ENCODE measurements at places on chromosomes 16 and 17.

DNA sequence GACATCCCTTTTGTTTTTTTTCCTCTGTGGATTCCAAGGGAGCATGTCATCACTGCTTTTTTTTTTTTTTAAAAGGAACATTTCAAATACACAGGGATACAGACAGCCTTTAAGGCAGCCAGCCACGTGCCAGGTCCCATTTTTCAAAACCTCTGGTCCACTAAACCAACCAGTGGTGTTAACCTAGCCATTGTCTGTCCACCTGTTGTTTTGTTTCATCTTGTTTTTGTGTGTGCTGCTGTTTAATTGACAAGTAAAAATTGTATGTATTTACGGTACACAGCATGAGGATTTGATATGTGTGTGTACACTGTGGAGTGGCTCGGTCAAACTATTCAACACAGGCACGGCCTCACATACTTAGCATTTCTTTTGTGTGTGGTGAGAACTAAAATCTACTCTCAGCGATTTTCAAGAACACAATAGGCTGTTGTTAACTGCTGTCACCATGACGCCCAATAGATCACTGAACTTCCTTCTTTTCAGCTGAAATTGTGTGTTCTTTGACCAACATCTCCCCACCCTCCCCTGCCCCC is 19.2 kb downstream of the TMEM114 start:
- DNase-seq = no peak

DNA sequence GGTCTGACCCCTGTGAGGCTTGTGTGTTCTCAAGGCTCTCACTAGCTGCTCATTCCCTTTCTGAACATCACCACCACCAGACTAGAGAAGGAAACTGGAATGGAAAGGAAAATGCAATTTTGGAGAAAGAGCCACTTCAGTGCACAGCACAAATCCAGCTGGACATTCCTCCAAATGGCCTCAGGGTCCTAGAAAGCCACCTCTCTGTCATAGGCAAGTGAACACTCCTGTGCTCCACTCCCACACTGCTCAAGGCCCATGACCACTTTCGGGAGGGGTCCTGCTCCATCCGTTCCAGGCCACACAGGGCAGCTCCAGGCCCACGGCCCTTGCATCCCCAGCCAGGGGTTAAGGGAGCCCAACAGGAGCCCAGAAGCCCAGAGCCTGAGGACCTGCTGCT is 2.6 kb downstream of the LRRC75A start:
- no peak for DNase-seq

- peak; percentile 49 for DNase-seq
Measured at GRCh38 chr17:7496470-7497183, 12.5 kb downstream of the POLR2A start.

GRCh38 chr16:49800441-49800840 is 55.5 kb downstream of the ZNF423 start:
- DNase-seq = no peak

GRCh38 chr17:18261146-18261515 is 669 bp downstream of the MIEF2 start:
- peak; percentile 92 for DNase-seq

DNA sequence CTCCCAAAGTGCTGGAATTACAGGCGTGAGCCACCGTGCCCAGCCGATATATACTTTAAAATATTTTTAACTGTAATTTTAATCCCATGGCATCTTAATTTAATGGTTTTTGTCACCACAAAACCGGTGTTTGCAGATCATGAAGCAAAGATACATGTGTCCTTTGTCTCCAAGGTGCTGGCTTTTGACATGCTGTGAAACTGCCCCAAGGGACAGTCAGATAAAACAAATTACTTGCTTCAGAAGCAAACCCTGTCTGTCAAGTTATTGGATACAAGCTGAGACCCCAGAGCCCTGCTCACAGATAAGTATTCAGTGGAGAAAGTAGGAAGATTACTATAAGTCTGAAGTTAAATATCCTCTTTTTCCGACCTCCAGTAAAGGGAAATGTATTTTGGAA is 39.8 kb downstream of the ARL4D start:
- DNase-seq = no peak

DNA sequence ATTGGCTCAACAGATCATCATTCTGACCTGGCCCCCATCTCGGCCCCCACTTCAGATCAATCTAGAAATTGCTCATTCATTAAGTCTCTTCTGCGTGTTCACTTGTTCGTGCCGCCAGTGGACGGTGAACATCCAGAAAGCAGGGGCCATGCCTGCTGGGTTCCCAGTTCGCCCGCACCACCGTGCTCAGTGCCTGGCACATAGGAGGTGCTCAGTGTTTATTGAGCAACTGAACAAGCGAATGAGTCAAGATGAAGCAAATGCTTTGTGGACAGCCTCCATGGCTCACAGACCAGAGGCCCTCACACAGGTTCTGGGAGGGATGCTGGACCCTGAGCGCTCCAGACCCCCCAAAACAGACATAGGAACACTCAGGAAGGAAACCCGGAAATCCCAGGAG is 13.9 kb downstream of the BEAN1 start:
- no peak for DNase-seq

DNA sequence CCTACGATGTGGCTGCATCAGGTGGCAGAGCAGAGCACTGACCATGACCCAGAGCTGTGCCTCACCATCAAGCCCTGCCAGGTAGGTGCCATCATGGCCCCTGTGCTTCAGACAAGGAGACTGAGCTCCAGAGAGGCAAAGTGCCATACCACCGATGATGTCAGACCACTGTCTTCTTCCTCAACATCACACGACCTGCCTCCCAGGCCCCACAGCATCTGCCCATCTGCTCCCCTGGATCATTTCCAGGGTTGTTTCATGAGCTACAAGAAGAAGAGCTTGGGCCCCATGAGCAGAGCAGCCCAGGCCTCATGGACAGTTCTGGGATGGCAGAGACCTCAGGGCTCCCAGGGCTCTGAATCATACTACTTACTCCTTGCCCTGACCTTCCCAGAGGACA is 9.9 kb downstream of the XYLT1 start:
- no peak for DNase-seq

GRCh38 chr16:8655184-8655717 is 19.2 kb upstream of the ABAT start:
- DNase-seq = no peak

DNA sequence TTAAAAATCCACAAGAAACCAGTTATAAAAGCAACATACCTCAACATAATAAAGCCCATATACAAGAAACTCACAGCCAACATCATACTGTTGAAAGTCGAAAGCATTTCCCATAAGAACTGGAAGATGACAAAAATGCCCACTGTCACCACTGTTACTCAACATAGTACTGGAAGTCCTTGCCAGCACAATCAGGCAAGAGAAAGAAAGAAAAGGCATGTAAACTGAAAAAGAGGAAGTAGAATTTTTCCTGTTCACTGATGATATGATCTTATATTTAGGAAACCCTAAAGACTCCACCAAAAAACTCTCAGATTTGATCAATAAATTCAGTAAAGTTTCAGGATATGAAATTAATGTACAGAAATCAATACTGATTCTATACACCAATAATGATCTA is 45.1 kb downstream of the AHSP start:
- DNase-seq = no peak

GRCh38 chr17:14197057-14197456 is 39.6 kb downstream of the CDRT15 start:
- DNase-seq = no peak

- DNase-seq = no peak
Measured at GRCh38 chr17:80526116-80526910, 18.3 kb upstream of the RPTOR start.

DNA sequence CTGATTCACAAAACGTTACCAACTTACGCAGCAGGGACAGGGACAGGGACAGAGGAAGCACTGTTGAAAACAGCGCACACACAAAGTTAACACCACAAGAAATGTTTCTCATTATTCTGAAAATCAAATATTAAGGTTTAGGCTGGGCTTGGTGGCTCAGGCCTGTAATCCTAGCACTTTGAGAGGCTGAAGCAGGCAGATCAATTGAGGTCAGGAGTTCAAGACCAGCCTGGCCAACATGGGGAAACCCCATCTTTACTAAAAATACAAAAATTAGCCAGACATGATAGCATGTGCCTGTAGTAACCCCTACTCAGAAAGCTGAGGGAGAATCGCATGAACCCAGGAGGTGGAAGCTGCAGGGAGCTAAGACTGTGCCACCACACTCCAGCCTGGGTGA is 4.2 kb downstream of the CYTH1 start:
- DNase-seq = no peak

GRCh38 chr16:89633064-89633631 is 19.7 kb downstream of the DPEP1 start:
- DNase-seq = no peak

DNA sequence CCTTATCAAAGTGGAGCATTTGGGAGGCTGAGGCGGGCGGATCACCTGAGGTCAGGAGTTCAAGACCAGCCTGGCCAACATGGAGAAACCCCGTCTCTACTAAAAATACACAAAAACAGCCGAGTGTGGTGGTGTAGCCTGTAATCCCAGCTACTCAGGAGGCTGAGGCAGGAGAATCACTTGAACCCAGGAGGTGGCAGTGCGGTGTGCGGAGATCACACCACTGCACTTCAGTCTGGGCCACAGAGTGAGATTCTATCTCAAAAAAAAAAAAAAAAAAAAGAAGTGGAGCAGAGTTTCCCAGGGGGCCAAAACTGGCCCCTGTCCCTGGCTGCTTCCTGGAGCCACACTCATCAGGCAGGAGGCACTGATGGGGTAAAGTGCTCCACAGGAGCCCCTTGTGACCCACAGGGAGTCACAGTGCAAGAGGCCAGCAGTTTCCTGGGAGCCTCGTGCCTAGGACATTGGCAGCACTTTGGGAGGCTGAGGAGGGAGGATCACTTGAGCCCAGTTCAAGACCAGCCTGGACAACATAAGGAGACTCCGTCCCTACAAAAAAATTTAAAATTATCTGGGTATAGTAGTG is 44.4 kb downstream of the RTN4RL1 start:
- no peak for DNase-seq

GRCh38 chr17:60738287-60738686 is 60.6 kb downstream of the BCAS3 start:
- DNase-seq = no peak

GRCh38 chr16:48217708-48218107 is 26.4 kb upstream of the LONP2 start:
- no peak for DNase-seq

GRCh38 chr17:28777178-28777577 is 33.4 kb downstream of the TRAF4 start:
- no peak for DNase-seq

DNA sequence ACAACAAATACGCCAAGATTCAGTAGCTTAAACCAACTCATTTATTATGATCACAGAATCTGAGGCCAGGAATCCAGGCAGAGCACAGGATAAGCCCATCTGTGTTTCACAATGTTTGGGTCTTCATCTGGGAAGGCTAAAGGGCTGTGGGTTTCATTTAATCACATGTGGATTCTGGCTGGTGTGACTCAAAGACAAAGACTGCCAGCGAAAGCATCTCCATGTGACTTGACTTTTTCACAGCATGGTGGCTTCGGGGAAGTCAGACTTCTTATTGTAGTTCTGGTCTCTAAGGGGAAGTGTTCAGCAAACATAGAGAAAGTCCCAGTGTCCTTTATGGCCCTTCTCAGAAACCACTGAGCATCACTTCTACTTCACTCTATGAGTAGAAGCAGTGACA is 1014.4 kb upstream of the GOT2 start:
- no peak for DNase-seq

GRCh38 chr16:77850636-77851333 is 62.4 kb downstream of the VAT1L start:
- no peak for DNase-seq

- DNase-seq = no peak
Measured at GRCh38 chr17:35906191-35906925, 24.2 kb downstream of the RDM1 start.

GRCh38 chr17:44360144-44360533 is 3.5 kb downstream of the FAM171A2 start:
- DNase-seq = no peak

DNA sequence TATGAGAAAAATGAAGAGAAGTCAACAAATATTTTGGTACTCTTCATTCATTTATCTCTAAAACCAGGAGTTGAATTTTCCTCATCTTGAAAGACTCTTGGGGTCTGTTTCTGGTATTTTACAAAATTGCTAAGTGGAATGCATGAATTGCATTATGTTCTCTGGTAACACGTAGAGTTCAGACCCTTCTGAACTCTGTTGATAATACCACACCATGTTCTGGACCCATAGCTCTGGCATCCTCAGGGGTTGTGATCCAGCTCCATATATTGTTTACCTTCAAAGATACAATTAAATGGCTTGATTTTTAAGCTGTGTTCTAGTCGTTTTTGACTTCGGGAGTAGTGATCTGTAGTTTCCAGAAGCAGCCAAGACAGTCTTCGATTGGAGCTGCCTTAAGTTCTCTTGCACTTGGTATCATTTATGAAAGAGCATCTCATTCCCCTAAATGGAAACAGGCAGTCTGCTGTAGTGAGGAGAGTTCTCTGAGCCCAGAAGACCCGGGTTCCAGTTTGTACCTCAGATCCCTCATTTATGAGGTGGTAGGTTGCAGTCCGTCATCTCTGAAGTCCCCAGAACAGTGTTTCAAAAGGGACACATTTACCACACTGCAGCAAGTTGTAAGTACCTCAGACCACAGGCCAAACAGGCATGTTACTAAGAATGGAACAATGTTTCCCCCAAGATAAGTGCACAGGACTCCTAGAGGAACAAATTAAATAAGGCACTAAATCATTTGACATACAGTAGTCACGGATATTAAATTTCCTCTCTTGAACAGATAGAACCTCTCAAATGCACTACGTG is 9.6 kb downstream of the PSMD7 start:
- DNase-seq = no peak

GRCh38 chr17:10224582-10225195 is 26.3 kb upstream of the GAS7 start:
- DNase-seq = no peak

- no peak for DNase-seq
Measured at GRCh38 chr16:71585318-71585703, 8.4 kb upstream of the TAT start.

- no peak for DNase-seq
Measured at GRCh38 chr17:73559532-73559931, 84.7 kb downstream of the SDK2 start.

- no peak for DNase-seq
Measured at GRCh38 chr16:3009568-3010390, 2.9 kb upstream of the CLDN9 start.

DNA sequence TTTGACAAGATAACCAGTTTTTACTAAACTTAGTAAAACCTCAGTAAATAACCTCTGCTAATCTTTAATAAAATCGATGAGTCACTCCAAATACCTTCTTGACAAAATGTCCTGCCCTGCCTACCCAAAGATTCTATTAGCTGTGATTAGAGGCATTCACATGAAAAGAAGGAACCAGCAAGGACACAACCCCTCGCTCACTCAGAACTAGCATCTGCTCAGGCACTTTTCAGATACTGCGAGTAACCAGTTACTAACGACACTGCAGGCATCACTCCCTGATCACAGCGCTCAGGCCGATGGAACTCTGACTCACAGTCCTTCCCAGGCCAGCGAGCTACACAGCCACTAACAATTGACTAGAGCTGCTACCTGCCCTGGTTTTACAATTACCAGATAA is 24.3 kb downstream of the PELP1 start:
- no peak for DNase-seq

- DNase-seq = no peak
Measured at GRCh38 chr16:89052890-89053724, 40.5 kb upstream of the ACSF3 start.
